ENCODE measurements at places on chromosomes 1 and 21.

DNA sequence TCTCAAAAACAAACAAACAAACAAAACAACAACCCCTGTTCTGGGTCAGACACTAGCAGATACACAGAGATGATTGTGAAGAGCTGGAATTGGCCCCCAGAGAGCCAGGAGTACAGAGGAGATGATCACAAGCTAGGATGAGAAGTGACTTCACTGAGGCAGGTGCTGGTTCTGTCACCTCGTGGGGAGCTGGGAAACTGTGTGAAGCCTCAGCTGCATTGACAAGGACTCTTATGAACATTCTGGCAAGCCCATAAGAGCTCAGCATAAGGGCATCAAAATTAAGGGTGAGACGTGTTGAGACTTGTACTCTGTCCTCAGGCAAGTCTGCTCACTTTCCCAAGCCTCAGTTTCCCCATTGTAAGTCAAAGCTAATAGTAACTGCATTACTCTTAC lies 14.7 kb upstream of the PTP4A2 start:
- DNase-seq: no peak

- DNase-seq: no peak
These were observed 343.0 kb downstream of the NUF2 start for GRCh38 chr1:163664671-163665335.

- DNase-seq: no peak
These were observed 102.4 kb upstream of the OR4F16 start for GRCh38 chr1:788835-789234.

DNA sequence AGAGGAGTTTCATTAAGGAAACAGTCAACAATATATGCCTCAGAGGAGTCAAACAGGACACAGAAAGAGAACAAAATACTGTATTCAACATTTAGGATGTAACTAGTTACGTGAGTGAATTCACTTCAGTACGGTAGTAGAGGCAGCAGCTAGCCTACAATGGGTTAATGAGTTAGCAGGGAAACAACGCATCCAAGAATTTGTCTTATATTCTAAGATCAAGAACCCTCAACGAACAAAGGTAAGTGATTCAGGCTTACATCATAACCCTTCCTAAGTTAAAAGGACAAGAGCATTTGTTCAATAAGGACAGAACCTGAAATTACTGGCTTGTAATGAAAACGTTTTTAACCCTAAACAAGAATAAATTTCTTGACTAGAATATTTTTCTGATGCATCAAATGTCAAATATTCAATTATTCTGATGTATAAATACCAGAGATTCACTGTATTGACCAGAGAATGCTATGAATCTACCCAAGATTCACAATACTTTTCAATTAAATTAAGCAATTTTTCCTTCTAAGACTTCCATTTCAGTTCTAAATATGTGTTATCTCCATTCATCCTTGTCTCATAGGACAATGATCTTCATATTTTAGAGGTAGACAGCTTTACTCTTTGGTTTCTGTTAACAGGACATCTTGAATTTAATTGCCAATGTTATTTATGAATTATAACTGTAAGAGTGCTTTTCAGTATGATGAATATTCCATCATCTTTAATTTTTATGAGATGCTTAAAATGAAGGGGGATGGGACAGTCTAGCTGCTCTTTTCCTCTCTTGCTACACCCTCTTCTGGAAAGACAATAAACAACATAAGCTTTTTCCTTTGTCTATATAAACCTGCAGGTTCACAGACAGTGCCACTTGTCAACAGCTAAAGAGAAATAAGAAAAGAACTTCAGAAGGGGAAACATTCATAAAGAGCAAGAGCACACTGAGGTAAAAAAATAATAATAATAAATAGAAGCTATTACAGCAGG lies 209.5 kb downstream of the SMYD3 start:
- DNase-seq: no peak

DNA sequence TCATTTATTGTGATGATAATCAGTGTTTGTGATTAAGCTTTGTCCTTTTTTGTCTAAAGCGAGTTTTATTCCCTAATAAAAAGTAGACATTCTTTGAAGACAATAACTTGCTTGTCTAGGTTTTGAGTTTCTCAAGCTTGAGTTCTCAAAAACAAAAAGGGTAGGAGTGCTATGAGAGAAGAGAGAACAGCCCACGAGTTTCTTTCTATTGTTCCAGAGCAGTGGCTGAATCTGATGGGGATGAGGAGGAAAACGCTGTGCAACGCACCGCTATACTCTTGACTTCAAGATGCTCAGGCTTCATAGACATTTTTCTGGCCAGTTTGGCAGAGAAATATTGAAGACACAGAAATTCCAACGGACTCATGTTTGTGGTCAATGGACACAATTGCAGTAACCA lies 669.8 kb upstream of the B3GALT2 start:
- DNase-seq: no peak

- no peak for DNase-seq
These were observed 6.1 kb downstream of the OSBPL9 start for GRCh38 chr1:51623025-51623424.

DNA sequence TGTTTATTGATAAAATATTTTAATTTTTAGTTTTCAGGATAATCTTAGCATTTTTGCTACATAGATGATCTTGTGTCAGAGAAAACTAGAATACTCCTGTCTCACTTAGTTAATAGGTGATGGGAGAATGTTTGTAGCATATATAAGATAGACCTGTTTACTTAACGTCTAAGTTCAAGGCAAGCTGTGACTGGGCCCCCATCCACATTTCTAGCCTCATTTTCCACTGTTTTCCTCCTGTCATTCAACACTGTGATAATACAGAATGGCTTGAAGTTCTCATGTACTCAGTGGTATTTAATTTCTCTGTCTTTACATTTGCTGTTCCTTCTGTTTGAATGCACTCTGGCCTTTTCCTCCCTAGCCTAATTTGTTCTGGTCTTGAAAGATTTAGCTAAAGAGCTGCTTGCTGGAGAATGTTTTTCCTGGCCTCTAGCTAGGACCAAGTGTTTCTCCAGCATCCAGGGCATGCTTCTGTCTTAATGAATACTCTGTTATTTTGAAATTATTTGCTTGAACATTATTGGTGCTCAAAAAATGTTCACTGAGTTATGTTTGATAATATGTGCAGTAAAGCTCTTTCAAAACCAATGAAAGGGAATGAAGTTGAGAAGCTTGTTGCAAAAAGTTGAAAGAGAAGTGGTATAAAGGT lies 37.3 kb downstream of the USP25 start:
- no peak for DNase-seq

DNA sequence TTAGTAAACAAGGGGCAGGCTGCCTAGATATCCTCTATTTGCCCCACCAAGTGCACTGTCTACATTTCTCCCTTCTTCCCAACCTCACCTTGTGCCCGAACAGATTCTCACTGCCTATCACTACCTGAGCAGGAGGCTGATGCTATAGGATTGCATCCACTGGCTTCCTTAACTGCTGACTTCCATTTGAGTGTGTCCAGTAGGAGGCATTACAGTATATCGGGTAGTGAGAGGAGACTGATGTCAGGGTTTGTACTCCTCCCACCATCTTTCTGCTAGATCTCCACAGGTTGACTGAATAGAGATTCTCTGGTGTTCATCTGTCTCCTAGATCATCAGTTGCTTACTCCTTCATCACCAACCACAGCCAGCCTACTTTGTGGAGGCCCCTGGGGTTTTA lies 796.3 kb downstream of the LRRIQ3 start:
- DNase-seq: no peak

GRCh38 chr1:3879787-3880428 lies 20.2 kb downstream of the C1orf174 start:
- DNase-seq: no peak

DNA sequence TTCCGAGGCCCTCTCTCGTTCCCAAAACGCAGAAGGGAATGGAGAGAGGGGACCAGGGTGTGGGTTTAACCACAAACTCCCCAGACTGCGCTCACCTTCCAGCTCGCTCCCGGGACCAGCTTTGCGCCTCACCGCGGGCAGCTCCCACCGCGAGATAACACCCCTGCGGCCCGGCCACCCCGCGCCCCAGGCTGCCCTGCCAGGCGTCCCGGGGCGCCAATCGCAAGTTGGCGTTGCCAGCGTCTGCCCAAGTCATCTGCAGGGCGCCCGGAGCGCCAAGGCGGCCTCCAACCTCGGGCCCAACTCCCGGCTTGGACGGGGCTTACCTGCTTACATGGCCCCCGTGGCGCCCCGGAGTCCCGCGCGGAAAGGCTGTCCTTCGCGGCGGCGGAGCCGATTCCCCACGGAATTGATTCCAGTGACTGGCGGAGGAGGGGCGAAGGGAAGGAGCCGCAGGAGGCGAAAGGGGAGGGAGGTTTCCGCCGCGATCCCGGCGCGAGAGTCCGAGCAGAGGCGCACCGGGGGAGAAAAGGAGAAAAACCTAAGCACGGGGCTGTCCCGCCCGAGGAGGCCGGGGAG lies 456 bp downstream of the PTPN14 start:
- DNase-seq: no peak

- no peak for DNase-seq
These were observed 11.8 kb upstream of the RALGPS2 start for GRCh38 chr1:178713259-178713658.

GRCh38 chr1:208381481-208381880 lies 137.3 kb upstream of the PLXNA2 start:
- no peak for DNase-seq

DNA sequence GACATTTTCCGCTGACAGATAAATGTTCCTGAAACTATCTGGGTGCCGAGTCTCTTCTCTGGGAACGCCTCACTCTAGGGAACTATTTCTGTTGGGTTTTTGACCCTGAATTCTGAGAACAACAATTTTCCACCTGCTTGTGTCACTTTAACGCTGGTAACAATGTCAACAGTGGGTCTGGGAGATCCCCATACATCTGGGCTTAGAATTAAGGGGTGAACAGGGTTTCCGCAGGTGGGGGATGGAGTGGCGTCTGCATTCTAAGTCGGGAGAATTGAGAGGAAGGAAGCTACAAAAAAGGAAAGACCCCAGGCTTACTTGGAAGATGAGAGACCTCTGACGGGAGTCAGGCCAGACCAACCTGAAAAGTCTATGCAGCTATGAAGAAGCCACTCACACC lies 8.7 kb downstream of the CD247 start:
- no peak for DNase-seq

- DNase-seq: no peak
These were observed 36.6 kb upstream of the ARF1 start for GRCh38 chr1:228045871-228046270.

DNA sequence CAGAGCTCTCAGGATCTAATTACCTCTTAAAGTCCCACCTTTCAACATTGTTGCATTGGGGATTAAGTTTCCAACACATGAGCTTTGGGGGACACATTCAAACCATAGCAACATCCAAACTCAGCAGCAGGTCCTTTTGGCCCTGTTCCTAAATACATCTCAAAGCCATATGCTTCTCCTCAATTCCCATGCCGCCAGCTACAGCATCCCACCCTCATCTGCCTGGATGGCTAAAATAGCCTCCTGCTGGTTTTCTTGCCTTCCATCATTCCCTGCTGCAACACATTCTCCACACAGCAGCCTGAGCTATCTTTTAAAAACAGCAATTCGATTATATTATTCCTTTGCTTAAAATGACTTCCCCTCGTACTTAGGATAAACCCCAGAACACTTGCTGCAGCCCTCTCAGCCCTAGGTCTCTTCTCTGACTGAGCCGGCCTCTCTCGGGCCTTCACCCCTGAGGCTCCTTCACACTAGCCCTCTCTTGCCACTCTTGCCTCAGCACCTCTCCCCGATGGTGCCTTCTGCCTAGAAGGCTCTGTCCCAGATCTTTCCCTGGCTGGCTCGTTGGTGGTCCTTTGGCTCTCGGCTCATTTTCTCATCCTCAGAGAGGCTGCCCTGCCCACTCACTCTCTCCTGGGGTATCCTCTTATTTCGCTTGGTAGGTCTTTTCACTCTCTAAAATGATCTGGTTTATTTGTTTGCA lies 16.5 kb downstream of the MYBPH start:
- DNase-seq: no peak

DNA sequence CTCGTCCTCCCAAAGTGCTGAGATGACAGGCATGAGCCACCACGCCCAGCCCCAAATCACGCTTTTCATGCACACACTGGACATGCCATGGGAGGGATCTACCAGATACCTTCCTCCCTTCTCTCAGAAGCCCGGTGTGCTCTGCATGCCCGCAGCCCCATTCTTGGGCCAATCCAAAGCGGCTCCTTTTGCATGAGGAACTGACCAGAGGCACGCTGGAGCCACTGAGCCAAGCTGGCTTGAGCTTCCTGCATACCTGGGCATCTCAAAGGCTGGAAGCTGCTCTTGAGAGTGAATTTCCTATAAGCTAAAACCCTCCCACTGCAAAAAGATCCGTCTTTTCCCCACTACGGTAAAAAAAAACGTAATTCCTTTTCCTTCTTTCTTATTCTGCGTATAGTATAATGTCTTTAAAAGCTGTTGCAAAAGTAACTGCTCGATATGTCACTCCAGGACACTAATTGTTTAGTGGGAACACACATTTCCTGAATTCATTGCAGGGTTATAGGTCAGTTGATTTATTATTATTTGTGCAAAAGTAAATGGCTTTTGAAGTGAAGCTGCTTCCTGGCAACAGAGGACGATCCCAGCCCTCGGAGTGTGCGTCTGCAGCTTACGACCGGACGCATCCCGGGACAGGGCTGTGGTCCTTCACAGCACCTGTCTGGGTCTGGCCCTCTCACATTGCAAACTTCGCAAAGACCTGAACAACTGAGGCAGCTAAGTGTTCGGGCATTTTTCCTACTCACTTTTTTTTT lies 61.8 kb upstream of the ETS2 start:
- DNase-seq: no peak

- no peak for DNase-seq
These were observed 167.3 kb downstream of the PDE4B start for GRCh38 chr1:65959896-65960567.

DNA sequence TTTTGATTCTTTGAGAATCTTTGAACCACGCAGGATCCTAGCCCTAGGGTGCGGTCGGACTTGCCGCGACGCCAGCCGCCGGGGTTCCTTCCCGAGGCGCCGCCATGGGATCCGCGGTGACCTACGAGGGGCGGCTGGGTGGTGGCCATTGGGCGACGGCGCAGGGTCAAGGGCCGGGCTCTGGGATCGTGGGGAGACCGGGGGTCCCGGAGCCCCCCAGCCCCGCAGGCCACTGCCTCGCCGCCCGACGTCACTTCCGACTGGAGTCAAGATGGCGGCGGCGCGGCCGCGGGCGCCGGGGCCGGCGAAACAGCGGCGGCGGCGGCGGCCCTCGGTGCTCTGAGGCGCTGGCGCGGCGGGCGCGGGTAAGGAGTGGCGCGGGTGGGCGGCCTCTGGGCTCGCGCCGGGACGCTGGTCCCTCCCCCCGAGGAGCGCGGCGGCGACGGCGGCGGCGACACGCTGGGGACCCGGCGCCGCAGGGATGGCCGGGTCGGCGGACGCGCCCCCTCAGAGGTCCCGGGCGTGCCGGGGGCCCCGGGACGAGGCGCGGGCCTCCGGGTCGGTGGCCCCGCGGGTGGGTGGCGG lies at the start of gene PRDM2:
Gene PRDM2 (plus strand): TSS at position 253 of the 585 bp plus-strand sequence. CDS start 15,418 bp downstream, outside the sequence.
- DNase-seq: no peak

DNA sequence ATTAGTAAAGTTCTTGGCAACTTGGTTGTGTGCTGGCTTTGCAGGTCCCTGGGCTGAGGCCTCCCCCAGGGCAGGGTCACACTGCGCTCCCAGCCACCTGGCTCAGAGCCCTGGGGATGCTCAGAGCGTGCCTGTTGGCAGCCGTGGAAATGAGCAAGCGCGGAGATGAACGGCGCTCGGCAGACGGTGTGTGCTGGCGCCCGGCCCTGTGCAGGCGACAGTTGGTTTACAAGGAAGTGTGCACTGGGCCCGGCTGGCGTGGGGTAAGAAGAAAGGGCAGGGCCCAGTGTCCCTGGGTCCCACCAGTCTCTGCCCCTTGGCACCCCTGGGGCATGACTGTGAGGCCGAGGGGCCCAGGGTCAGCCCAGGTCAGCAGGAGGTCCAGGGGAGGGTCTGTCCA lies 25.7 kb upstream of the PEX10 start:
- DNase-seq: no peak
